ENCODE measurements at places on chromosomes 1 and 21.
A peak's percentile ranks its signal among the peaks of the same experiment; 100 is the strongest.

- no peak for DNase-seq
Measured at GRCh38 chr1:54287176-54287650, 87.2 kb downstream of the MRPL37 start.

DNA sequence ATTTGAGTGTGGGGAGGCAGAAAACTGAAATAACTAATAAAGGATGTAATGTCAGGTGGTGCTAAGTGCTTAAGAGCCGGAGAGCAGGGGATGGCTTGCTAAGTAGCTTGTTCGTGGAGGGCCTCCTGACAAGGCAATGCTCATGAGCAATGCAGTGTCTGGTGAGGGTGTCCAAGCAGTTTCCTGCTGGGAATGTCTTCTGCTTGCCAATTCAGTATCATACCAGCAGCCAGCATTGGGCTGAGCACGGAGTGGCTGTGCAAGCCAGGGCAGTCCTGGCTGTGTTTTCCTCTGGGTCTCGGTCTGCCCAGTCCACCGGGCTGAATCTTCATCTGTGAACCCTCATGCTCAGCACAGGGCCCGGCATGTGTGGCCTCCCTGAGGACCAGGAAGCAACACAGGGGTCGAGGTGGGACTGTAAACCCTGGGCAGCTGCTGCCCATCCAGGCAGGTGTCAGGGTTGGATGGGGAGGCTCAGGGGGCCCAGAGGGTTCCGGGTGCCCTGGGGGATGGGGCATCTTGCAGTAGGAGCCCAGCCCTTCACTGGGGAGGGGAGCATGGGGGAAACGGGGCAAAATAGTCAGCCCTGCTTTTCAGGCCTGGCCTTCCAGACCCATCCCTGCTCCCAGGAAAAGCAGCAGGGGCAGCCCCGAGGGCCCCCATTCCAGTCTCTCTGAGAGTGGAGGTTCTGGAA, 27.5 kb downstream of the EDN2 start:
- DNase-seq: no peak

DNA sequence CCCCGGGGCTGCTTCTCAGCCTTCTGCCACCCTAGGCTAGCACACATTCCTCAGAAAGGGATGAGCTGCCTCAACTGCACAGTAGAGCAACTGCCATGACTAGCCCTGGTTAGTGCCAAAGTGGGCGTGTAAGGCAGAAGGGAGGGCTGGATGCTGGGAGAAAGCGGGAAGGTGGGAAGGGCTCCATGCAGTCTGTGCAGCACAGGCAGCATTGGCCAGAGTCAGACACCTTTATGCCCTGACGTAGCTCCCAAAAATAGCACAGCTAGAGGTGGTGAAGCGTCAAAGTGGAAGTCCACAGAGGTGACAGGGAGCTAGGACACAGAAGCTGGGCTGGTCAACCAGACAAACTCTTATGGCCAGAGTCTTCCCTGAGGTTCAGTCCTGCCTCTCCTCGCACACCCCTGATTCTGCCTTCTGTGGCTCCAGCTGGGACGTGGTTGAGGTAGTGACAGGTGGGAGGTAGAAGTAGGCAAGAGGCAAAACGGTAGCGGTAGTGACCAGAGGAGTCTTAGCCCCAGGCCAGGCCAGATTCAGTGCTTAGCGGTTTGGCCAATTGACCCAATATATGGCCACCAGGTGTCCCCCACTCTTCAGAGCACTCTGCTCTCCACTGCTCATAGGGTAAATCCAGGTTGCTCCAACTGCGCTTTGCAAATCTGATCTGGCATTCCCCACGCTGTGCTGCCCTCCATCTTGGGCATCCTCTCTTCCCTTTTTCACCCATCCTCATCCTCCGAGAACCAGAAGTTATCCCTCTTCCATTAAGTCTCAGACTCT, 45.6 kb downstream of the DDX20 start:
- no peak for DNase-seq

DNA sequence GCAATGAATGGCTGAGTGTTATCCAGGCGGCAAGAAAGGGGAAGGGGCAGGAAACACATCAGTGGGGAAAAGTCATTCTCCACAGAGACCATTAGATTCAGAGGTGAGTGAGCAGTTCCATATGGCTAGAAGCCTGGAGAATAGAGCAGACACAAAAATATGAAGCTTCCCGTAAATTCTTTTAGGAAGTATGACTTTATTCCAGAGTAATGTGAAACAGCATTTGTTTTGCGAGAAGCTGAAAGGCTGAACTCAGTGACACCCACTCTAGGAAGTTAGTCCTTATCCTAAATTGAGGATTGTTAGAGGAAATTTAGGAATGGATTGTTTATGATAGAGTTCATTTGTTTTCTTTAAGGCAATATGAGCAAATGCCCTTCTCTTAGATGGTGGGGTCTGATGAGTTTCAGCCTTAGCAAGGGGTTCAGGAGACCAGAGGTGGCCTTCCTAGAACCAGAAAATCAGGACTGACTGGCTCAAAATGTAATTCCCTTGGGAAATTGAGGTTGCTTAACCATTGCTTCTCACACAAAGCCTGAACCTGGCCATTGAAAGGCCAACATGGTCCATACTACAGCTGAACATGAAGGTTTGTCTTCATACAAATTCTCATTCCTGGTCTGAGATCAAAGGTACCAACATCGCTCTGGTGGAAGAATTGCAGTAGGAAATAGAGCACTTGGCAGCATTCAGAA, 167.5 kb downstream of the TPR start:
- DNase-seq: no peak

GRCh38 chr1:225868631-225869330, 13.4 kb downstream of the TMEM63A start:
- no peak for DNase-seq

DNA sequence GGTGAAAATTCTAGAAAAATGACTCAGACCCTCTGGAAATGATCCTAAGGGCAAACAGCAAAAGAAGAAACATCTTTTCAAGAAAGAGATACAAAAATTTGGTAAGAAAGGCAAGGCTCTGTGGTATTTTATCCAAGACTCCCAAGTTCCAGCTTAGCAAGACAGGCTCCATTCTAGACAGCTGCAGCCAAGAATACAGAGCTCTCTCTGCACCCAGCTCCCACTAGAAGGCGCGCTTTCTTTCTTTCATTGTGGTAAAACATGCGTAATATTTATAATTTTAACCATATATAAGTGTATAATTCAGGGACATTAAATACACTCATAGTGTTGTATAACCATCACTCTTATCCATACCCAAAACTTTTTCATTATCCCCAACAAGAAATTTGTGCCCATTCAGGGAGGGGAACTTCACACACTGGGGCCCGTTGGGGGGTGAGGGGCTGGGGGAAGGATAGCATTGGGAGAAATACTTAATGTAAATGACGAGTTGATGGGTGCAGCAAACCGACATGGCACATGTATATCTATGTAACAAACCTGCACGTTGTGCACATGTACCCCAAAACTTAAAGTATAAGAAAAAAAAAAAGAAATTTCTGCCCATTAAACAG, 2.2 kb upstream of the HFM1 start:
- no peak for DNase-seq

- DNase-seq: no peak
Measured at GRCh38 chr1:173628888-173629287, 6.2 kb upstream of the TEX50 start.

- DNase-seq: no peak
Measured at GRCh38 chr1:192024881-192025280, 133.4 kb upstream of the RGS18 start.

DNA sequence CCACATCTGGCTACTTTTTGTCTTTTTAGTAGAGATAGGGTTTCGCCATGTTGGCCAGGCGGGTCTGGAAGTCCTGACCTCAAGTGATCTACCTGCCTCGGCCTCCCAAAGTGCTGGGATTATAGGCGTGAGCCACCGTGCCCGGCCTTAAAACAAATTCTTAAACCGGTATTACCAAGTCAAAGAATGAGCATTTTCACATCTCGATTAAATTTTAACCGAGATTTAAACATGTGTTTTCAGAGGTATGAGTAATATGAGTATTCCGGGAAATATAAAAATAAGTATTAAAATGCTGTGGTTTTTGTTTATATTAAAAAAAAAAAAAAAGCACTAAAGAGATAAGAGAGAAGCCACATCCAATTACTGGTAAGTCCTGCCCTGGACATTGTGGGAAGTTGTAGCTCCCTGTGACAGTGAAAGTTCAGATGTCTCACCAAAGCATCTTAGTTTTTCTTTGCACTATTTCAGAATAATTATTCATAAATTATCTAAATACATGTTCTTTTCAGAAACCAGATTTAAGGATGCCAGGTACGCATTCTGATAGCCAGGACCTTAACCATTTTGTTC, 24.9 kb downstream of the ZNF281 start:
- DNase-seq: no peak

GRCh38 chr1:4960782-4961475, 306.5 kb downstream of the AJAP1 start:
- no peak for DNase-seq

- peak; percentile 36 for DNase-seq
Measured at GRCh38 chr1:54220004-54220811, 20.2 kb downstream of the MRPL37 start.

GRCh38 chr1:221448585-221449175, 293.2 kb downstream of the DUSP10 start:
- no peak for DNase-seq

- DNase-seq: no peak
Measured at GRCh38 chr1:175195798-175196197, 3.2 kb upstream of the KIAA0040 start.

DNA sequence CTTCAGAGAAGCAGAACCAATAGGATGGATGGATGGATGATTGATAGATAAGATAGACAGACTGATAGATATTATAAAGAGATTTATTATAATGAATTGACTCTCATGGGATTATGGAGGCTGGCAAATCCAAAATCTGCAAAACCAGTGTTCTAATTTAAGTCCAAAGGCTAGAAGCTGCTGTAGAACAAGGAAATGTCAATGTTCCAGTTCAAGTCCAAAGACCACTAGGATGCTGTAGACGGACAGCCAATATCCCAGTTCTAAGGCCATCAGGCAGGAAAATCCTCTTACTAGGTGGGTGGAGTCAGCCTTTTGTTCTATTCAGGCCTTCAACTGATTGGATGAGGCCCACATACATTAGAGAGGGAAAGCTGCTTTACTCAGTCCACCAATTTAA, 4.1 kb upstream of the SLC44A3 start:
- no peak for DNase-seq

DNA sequence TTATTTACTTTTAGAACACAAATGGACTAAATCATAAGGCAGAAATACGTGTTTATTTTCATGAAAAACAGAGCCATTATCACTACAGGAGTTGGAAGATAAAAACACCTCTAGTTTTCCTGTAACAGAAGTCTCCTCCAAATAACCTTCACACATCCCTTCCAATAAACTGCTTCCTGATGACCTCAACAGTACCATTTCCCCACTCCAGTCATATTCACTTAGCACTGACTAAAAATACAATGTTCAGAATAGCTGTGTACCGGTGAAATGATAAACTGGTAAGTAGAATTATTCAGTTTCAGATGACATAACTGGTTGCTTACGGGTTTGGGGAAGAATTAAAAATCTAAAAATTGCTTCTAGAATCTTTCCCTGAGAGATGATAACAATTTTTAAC, 137.9 kb downstream of the DENND1B start:
- no peak for DNase-seq

DNA sequence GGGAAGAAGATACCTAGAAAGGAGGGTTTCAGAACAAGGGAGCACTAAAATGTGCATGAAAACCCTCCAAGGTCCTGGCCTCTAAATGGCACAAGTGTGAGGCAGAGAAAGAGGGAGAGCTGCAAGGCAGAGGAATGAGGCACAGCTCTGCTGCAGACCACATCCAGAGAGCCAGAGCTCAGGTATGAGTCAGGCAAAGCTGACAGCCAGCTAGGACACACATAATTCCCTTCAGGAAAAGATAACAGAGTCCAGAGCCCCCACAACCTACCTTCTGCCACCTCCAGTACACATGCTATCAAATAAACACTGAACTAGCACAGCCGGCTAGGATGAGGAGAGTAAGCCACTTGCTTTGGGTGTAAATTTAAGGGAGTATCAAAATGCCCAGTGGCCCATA, 62.2 kb downstream of the HSF2BP start:
- no peak for DNase-seq

DNA sequence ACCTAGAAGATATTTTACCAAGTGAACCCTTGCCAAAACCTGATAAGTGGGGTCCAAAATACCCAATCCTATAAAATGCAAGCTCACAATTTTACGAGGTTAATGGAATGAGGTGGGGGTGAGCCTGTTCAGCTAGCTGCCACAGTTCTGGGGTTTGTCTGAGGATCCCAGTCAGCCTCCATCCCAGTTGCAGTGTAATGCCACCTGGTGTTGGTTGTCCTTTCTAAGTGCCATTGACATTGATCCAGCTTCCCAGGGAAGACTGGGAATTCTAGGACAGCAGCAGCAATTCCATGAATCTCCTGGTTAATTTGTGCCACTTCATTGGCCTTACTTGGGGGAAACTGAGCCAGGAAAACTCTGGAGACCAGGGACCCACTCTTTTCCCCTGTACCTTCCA, 298.3 kb downstream of the RWDD3 start:
- no peak for DNase-seq

- no peak for DNase-seq
Measured at GRCh38 chr1:52751589-52752483, 25.6 kb downstream of the ZYG11B start.

All from glutamatergic neuron (in vitro differentiated cells).